ENCODE measurements at places on chromosomes 5 and 9.

DNA sequence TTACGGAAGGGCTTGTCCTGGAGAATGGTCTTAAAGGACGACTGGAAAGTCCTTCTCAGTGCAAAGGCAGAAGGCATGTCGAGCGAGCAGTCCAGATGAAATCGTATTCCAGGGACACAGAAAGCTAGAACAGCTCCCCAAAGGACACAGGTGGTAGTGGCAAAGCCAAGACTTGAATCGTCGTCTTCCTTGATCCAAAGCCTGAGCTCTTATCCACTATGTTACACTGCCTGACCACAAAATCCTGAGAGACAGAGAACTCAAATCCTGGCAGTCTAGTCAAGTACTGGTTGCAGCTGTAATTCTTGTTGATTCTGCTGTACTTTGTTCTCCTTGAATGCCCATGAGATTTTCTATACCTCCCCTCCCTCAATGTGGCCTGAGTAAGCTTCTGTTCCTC is 198.7 kb downstream of the TARS1 start:
- no peak for DNase-seq

DNA sequence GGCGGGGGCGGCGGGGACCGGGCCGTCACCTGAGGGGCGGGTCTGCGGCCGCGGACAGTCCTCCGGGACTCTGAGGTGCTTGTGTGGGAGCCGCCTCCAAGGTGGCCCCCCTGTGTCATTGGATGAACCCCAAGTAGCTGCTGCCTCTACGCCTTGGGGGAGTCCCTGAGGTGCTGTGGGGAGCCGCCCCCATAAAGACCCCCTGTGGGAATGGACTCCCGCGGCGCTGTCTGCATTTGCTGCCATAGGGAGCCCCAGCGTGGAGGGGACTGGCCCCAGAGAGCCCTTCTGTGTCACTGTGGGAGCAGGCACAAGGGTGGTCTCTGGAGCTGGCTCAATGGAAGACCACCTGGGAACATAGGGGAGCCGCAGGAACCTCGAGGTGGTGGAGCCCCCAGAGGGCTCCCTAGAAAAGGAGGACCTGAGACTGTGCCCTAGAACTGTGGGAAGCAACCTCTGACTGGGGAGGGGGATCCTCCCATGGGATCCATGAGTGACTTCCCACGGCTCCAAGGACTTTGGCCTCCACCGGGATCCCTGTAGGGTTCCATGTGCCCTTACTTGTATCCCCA is 412 bp downstream of the PHF24 start:
- no peak for DNase-seq

DNA sequence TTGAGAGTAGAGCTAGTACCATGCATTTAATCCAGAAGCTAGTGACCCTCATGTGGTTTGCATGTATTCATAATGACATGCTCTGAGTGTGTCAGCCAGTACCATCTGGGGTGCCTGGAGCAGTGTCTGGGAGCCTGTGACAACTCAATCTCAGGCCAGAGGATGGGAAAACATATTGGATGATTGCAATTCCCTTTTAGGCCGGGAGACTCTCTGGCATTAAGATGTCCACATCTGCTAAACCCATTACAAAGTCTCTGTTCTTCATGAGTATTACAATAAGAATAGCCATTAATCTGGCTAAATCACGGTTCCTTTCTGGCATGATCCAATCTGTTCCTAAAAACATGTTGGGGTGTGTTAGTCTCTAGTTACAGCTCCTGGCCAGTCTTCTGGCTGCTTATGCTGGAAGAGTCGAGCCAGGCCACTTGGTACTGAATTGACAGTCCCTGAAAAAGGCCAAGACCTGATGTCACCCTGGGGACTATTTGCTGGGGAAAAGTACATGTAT is 475.7 kb downstream of the ENC1 start:
- DNase-seq = no peak

- DNase-seq = no peak
Observed at GRCh38 chr9:133334161-133334560, 1.8 kb downstream of the SURF6 start.

DNA sequence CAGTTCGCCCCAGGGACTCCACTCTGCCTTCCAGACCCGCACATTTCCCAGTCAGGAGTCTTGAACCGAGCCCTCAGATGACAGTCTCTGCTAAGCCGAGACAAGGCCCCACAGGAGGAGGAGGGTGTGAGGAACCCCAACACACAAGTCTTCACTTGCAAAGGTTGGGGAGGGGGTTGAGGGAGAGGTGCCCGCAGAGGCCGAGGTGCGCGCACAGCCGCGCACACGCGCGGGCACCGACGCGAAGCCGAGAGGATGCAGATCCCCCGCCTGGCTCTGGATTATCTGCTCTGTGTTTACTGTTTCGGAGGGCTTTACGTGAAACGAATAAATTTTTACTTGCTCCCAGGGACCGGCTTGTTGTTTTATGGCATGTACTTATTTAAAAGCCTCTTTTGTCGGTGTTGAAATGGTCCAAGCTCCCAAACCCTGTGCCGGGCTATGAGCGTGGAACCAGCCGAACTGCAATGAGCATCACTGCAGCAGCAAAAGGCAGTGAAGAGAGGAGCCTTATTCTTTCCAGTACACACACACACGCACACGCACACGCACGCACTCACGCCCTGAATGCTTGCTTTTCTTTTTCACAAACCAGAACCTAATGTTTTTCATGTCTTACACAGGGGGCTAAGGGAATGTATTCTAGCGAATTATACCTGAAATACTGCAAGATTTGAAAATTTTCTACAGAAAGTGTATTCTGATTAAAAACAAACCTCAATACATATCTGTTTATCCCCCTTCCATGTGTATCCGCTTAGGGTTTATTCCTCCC is 297.7 kb downstream of the PARP8 start:
- no peak for DNase-seq

- no peak for DNase-seq
Observed at GRCh38 chr5:173868096-173868880, 19.9 kb upstream of the CPEB4 start.

- no peak for DNase-seq
Observed at GRCh38 chr9:26012797-26013196, 334.6 kb upstream of the TUSC1 start.
